ENCODE measurements at places on chromosomes 7 and 10. TPM values are rescaled to one million over a fixed set of nuclear protein-coding genes. Genes with fewer than 3 reads are reported as not detected.

The LDB3 gene
- total RNA-seq = 0.32 TPM

The TWIST1 gene
- 3.4 TPM for total RNA-seq

The PLPP4 gene
- not detected for total RNA-seq

The FFAR4 gene
- not detected for total RNA-seq

The SKIDA1 gene
- total RNA-seq = 0.17 TPM

The LIPJ gene
- not detected for total RNA-seq

The UCN3 gene
- not detected for total RNA-seq

The WEE2 gene
- not detected for total RNA-seq

The MKX gene
- 0.05 TPM for total RNA-seq

The BMPER gene
- not detected for total RNA-seq

The PRSS37 gene
- total RNA-seq = not detected

The UNCX gene
- total RNA-seq = not detected

The PRR15 gene
- total RNA-seq = not detected
